ENCODE measurements at places on chromosomes 3 and 15.

DNA sequence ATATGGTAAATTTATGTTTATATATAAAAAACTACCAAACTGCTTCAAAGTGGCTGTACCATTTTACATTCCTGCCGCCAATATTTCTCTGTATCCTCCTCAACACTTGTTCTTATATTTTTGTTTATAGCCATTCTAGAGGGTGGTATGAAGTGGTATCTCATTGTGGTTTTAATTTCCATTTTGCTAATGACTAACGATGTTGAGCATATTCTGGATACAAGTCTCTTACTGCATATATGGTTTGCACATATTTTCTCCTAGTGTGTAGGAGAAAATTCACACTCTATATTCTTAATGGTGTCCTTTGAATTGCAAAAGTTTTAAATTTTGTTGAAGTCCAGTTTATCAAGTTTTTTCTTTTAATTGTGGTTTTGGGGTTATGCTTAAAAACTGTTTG lies 15.1 kb downstream of the NMD3 start:
- no peak for DNase-seq

GRCh38 chr3:186988806-186989205 lies 58.5 kb downstream of the ST6GAL1 start:
- DNase-seq, result no peak

DNA sequence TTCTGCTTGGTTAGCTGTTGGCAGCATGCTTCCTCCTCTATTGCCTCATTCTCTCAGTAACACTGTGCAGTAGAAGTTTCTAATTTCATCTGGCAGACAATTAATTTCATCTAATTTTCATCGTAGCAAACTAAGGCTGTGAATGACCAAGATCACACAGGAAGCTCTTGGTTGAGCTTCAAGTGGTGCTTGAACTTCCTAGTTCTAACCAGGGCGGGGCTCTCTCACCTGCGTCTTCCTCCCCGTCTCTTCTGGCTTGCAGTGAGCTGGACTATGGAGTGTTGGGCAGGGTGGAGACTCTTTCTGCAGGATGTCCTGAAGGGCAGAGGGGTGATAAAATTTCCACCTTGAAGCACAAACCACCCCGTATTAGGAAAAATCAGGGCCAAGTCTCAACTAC lies 2.0 kb upstream of the IL16 start:
- DNase-seq, result no peak

DNA sequence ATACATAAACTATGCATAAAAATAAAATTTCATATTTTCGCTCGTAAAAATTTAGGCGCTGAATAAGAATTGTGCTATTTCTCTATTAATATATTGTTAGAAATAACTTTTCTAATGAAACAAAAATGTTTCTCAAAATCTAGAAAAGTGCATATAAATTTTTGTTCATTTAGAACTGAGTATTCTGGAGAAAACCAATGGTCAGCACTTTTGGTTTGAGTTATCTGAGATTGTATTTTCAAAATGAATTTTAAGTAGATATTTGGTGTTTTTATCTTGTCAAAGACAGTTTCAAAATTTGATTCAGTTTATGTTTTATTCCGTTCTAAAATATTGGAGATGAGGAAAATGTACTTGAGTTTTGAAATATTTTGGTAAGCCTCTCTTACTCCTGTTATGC lies 13.9 kb downstream of the MYNN start:
- DNase-seq, result no peak

GRCh38 chr3:19267040-19267439 lies 118.7 kb downstream of the KCNH8 start:
- DNase-seq, result no peak

GRCh38 chr3:194312186-194312742 lies 38.9 kb downstream of the CPN2 start:
- no peak for DNase-seq

DNA sequence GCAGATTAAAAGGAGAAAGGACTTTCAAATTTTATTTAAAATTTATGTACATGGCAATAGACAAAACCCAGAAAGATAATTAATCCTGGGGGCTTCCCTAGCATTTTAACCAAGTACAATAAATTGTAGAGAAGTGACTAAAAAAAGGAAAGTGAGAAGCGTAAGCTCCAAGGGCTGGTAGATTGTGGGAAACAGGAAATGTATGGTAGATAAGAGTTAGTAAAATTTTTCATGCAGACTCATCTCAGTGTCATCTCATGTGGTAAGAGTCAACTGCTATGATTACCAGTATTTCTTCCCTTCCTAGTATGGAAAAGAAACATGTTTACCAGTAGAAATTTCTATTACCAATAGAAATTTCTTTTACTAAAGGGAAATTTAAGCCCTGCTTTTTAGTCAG lies 464.3 kb upstream of the AGTR1 start:
- peak; percentile 50 for DNase-seq

All from fibroblast of skin of scalp (primary cell).